ENCODE measurements at places on chromosomes 12 and 14.
A peak's percentile ranks its signal among the peaks of the same experiment; 100 is the strongest.

DNA sequence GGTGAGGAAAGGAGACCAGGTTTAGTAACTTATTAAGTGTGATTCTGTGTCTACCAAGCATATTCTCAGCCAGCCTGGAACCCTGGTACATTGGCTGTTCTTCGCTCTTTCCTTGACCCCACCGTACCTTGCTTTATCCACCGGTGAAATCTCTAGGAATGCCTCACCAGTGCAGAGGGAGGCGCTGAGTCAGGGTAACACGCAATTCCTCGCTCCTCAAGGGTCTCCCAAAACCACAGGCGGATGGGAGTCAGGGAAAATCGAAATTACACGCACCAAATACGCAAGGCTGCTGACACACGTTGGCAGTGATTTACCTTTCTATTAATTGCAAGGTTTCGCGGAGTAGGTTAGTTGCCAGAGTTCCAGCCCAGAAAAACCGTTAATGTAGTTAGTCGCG lies 845 bp downstream of the L3HYPDH start:
- DNase-seq: peak; percentile 41

- no peak for DNase-seq
Observed at GRCh38 chr14:74350928-74351323, 2.7 kb downstream of the VRTN start.

DNA sequence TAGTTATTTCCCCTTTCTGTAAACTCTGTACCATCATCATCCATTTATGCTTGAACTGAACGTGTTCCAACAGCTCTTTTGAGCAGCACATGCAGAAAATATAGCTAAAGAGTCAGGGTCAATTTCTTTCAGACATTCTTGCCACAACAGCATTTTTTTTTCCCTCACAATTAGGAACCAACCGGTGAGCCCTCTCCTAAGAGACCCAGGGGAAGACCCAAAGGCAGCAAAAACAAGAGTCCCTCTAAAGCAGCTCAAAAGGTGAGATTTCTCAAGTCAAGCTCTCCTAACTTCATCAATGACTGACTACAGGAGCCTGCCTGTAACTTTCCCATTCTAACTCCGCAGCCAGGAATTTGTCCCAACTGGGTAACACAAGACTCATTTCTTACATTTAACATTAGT lies 3.5 kb downstream of the HMGA2 start:
- DNase-seq: no peak

DNA sequence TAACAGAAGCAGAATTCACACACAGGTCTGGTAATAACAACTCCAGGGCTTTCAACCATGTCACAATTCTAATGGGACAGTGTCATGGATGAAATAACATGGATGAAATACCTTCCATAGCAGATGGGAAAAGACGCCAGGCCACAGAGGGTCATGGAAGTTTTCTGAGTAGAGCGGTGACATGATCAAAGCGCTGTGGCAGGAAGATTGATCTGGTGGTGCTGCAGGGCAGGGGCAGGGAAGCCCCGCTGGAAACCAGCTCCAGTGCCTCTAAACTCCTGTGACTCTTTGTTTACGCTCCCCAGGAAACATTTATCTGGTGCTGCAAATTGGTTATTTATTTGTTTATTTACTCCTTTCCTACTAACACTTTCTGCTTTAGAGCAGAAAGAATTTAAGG lies 108.3 kb upstream of the HMGA2 start:
- no peak for DNase-seq

GRCh38 chr12:111204788-111205241 lies 164.1 kb downstream of the PHETA1 start:
- DNase-seq: no peak

- no peak for DNase-seq
Observed at GRCh38 chr14:73097421-73097820, 38.9 kb upstream of the PSEN1 start.

DNA sequence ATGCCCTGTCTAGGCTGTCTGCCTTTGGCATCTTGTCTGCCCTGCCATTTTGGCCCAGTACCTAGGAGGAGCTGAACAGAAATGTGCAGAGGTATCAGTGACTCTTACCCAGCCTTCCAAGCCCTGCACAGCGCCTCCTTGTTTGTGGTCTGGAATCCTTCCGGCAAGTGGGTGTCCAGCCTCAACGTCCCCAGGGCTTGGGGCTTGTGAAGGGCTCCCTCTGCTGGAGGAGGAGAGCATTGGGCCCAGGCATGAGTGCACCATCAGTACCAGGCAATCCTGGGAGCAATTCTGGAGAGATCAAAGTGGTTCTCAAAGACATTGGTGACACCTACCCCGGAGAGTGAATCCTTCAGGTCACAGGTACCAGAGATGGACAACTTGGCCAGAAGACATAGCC lies 2.4 kb upstream of the TCL1B start:
- no peak for DNase-seq

GRCh38 chr14:96904201-96904600 lies 107.0 kb downstream of the VRK1 start:
- no peak for DNase-seq

DNA sequence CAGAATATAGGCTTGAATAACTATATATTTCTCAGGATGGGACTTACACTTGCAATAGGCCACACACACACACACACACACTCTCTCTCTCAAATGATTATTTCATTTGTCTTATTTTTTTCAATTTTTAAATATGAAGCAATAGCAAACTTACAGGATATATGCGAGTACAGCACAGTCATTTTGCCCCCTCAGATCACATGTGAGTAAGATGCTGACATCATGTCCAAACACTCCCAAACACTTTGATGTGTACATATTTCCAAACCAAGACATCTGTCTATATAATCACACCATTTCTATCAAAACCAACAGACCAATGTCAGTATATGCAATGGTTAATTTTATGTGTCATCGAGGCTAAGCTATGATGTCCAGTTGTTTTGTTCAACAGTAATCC lies 1535.9 kb upstream of the FLRT2 start:
- DNase-seq: no peak

DNA sequence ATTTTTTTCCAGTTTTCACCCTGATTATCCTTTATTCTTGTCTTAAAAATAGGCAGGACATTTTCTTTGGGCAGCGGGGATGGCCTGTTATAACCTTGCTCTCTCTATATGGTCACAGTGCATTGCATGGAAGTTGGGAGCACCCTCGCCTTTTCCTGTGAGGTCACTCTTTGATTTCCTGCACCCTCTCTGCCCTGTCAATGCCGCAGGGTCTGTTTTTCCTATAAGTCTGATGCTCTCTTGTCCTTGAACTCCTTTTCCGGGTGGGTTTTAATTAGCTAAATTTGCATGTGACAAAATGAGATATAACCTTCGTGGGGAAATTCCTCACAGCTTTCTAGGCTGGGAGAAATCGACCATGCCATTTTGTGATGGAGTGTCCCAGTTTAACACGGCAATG lies 194.3 kb downstream of the CACNA1C start:
- no peak for DNase-seq

DNA sequence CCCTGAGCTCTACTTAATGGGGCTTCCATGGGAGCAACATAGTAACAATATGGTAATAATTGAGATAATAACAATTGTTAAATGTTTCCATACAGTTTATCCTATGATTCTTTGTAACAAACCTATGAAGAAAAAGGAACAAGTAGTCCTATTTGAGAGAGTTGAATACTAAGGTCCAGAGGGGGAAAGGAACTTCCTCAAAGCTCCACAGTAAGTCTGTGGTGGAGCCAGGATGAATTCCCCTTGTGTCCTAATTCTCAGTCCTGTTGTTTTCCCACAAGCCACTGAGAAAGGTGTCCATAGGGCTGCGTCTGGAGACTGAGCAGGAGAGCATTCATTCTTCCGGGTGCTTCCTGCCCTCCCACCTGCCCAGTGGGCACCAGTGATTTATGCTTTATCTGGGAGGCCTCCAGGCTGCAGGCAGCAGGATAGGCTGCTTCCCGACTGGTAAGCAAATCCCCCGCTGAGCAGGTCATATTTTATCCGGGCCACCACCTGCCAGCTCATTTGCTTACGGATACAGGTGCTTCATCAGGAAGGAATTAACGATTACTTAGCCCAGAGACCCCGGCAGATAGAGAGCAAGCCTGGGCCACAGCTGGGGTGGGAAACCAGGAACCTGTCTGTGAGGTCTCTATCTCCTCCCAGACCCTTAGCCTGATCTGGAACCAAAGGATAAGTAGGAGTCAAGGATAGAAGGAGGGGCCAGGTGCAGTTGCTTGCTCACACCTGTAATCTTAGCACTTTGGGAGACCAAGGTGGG lies 33.9 kb upstream of the FAM222A start:
- peak; percentile 25 for DNase-seq

DNA sequence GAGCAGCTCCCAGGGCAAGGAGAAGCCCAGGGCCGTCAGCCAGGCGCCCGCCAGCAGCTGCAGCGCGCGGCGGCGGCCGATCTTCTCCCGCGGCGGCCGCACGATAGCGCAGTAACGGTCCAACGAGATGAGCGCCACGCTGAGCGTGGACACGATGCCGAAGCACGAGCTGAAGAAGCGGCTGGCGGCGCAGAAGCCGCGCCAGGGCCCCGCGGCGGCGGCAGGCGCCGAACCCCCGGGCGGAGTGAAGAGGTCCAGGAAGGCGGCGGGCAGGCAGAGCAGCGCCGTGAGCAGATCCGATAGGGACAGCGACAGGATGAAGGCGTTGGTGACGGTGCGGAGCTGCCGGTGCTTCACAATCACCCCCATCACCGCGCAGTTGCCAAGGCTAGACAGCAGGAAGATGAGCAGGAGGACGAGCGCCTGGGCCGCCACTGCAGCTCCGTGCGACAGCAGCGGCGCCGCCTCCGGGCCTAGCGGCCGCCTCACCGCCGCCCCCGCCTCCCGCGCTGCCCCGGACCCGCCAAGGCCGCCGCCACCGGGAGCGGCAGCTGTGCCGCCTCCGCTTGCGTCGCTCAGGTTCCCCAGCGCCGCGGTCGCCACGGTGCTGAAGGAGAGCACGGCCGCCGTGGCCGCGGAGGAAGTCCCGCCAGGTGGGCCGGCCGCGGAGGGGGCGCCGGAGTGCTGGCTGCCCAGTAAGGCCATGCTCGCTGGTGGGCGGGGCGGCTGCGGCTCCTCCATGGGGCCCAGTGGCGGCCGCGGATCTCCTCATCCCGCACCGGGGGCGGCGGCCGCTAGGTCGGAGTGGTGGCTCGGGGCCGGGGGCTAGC lies 479 bp downstream of the GPR135 start:
- DNase-seq: peak; percentile 76

DNA sequence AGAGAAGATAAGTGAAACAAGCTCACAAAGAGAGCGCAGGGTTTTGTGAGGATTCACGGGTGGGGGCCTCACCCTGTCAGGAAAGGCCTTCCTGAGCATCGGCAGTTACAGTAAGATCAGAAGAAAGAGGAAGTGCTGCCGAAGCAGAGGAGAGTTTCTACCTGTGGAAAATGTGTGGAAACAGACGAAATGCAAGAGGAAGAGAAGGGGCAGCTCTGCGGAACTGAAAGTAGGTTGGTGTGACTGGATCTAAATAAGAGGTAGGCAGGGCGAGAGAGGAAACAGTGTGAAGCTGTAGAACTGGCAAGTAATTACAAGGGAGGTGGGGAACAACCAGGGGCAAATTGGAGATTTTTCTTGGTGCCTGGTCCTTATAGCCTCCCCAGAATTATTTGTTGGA lies 2.6 kb downstream of the GPR68 start:
- no peak for DNase-seq

GRCh38 chr12:19895246-19896020 lies 456.1 kb downstream of the AEBP2 start:
- no peak for DNase-seq

- DNase-seq: no peak
Observed at GRCh38 chr14:90645842-90646443, 170.3 kb downstream of the TTC7B start.

GRCh38 chr12:71439613-71440344 lies at the start of gene LGR5:
Gene LGR5, plus strand, starts transcription at chr12:71439798. Its CDS starts 283 bp downstream, at chr12:71440081.
- DNase-seq: peak; percentile 84

DNA sequence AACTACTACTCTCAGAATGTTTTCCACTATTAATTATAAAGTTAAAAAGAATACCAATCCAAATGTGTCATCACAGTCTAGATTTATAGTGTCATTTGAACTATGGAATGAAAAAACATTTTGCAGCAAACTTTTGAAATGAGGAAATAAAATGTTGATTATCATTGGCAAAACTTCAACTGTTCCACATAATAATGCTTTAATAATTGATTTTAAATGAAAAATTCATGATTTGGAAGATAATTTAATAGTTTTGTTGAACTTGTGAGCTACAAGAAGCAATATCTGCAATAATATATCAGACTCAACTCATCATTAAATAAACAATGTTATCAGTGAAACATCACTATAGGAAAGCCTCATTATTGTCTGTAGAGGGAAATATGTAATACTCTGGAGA lies 48.2 kb upstream of the DCN start:
- DNase-seq: no peak

DNA sequence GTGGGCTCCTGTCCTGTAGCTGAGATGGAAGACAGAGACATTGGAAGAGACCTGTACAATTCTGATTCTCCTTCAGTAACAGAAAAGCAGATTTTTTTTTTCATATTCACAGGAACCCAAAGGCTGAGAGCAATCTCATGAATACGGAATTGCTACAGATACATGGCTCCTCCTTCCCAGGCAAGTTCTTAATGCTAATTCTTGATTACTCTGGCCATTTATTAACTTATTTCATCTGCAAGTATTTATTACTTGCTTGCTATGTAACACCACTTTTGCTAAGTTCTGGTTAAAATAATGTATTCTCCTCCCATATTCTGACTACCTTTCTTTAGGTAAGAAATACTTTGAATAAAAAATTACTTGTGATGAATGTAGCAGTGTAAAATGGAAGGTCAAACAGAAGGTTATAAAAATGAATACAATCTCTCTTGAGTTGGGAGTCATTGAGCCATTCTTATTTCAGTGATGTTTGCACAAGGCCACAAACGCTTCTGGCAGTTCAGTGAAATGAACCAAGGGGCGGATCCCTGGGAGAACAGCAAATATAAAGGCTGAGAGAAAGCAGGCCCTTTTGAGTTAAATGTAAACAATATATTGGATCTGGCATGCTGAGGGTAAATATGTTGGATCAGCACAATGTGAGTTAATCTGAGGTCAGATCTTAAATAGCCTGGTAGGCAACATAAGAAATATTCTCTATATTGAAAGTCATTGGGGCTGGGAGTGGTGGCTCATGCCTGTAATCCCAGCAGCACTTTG lies 37.6 kb downstream of the MUCL1 start:
- peak; percentile 99 for DNase-seq

DNA sequence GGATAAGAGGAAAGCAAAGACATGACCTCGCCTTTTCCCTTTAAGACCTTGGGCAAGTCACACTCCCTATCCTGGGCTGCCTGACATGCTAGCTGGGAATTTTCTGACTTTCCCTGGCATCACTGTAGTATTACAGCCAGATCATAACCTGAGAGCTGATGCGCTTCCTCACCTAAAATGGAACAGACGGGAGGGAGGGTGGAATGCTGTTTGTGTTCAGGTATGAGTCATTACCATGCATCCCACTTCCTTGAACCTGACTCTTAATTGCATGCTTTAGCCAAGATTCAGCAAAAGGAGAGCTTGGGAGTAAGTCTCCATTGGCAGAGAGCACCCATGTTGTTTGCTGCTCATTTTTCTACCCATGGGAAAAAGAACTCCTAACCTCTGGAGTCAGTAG lies 156.5 kb downstream of the KCNK10 start:
- DNase-seq: no peak
